ENCODE measurements at places on chromosomes 5 and 9. TPM values are rescaled to one million over a fixed set of nuclear protein-coding genes. Genes with fewer than 3 reads are reported as not detected.

Gene FAM114A2
- total RNA-seq, result 21.1 TPM

Gene PCDHGA5
- 3.6 TPM for total RNA-seq

Gene RLN1
- not detected for total RNA-seq

Gene PHF24
- total RNA-seq, result 0.95 TPM

GRCh38 chr5:144336191-144336961, 165.7 kb downstream of the KCTD16 start:
- DNase-seq, result no peak

DNA sequence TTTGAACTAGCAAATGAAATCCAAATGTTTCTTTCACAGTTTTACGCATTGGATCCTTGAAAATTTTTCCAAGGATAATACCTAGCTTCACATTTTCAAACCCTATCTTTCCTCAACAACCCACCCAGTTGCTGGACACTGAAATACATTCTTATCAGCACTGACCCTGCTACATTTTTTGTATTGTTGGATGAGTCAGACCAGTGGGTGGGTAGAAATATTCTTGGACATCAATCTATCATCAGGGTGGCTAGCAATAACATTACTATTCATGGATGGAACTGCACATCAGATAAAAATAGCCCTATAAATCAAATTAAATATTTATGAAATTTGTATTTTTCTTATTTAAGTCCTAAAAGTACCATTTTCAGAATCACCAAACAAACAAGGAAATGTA, 407.4 kb upstream of the IZUMO3 start:
- no peak for DNase-seq

GRCh38 chr5:150119421-150120061, 33.2 kb upstream of the CSF1R start:
- no peak for DNase-seq

- DNase-seq, result no peak
These were observed at the start of gene UNC5A for GRCh38 chr5:176810081-176810597. UNC5A (plus strand) TSS chr5:176810559; CDS start chr5:176810751, 192 bp downstream.

DNA sequence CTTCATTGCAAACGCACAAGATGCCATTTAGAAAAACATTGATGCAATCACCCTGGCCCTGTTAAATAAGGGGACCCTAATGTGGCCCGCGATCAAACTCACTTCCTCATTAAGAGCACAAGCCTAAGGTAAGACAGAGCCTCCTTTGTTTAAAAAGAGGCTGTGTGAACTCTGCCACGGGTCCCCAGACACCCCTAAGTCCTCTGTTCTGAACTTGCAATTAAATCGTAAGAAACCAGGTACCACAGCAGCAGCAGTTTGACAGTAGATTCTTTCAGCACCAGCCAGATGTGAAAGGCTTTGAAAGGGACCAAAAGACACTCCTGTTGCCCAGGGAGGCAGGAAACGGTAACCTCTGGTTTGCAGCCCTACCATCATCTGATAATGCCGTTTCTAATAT, 346.3 kb downstream of the TMEM167A start:
- no peak for DNase-seq

All from omental fat pad (tissue), 4 donors.